ENCODE measurements at places on chromosomes 5 and 9.

DNA sequence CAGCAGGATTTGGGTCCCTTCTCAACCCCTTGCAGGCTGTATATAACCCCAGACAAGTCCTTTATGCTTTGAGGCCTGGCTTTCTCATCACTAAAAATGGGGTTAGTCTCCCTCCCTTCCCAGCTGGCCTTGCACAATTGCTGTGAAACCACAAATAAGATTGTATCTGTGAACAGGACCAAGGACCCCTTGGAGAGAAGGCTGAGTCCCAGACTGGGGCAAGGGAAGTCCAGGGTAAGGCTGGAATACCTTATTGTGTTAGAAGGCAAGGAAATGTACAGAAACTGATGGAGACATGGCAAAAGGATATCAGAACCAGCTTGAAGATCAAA lies 11.4 kb downstream of the MACROH2A1 start:
- no peaks in the 10 kb centered on the region for H3K4me1 ChIP-seq
- H3K27me3 ChIP-seq: no peaks in the 10 kb centered on the region
- H3K4me3 ChIP-seq: no peak overlapping the region
- H3K27ac ChIP-seq: no peak overlapping the region
- H3K36me3 ChIP-seq: peaks cover 4% of the 10 kb centered on the region

- no peak overlapping the region for H3K4me3 ChIP-seq
- no peaks in the 10 kb centered on the region for H3K36me3 ChIP-seq
- DNase-seq: no peak
- no peak overlapping the region for H3K27ac ChIP-seq
Measured at GRCh38 chr5:180112181-180112861, 40.8 kb upstream of the RNF130 start.

- no peaks in the 10 kb centered on the region for H3K36me3 ChIP-seq
- no peak for DNase-seq
- no peak overlapping the region for H3K4me3 ChIP-seq
- H3K27ac ChIP-seq: no peak overlapping the region
Measured at GRCh38 chr5:143888912-143889311, 77.0 kb downstream of the HMHB1 start.

DNA sequence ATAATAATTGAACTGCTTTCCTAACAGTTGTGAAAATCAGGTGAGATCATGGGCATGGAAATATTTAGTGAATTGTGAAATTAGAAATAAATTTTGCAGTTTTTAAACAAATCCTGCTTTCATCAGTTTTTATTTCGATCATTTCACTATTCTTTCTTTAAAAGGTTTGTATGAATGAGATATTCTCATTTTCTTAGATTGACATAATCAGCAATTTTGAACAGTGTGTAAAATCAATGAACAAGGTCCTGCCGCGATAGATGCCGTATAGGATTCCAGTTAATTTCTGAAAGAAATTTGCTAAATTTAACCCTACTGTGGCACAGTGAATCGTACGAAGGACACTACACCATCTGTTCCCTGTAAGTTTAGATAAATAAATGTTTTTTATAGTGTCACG lies 7.5 kb downstream of the RAD23B start:
- no peaks in the 10 kb centered on the region for H3K36me3 ChIP-seq
- H3K4me3 ChIP-seq: no peak overlapping the region
- no peak for DNase-seq
- H3K27me3 ChIP-seq: no peaks in the 10 kb centered on the region
- H3K4me1 ChIP-seq: peaks cover 65% of the 10 kb centered on the region

- H3K4me3 ChIP-seq: no peak overlapping the region
- no peaks in the 10 kb centered on the region for H3K27me3 ChIP-seq
- no peak for DNase-seq
- no peak overlapping the region for H3K27ac ChIP-seq
- no peaks in the 10 kb centered on the region for H3K36me3 ChIP-seq
Measured at GRCh38 chr5:105953616-105954015, 1717.1 kb downstream of the EFNA5 start.

- H3K27me3 ChIP-seq: no peaks in the 10 kb centered on the region
- H3K4me3 ChIP-seq: no peak overlapping the region
- H3K4me1 ChIP-seq: no peaks in the 10 kb centered on the region
- no peak overlapping the region for H3K27ac ChIP-seq
- H3K36me3 ChIP-seq: no peaks in the 10 kb centered on the region
Measured at GRCh38 chr5:33474931-33475499, 34.2 kb downstream of the TARS1 start.

GRCh38 chr5:37490931-37491330 lies 111.8 kb downstream of the WDR70 start:
- H3K27me3 ChIP-seq: no peaks in the 10 kb centered on the region
- H3K36me3 ChIP-seq: no peaks in the 10 kb centered on the region
- H3K4me1 ChIP-seq: peaks cover 8% of the 10 kb centered on the region
- no peak overlapping the region for H3K27ac ChIP-seq
- DNase-seq: no peak

Measured in Caco-2 (cell line).